HFFc6 (cell line): ENCODE measurements at places on chromosomes 3 and 15. TPM values are rescaled to one million over a fixed set of nuclear protein-coding genes. Genes with fewer than 3 reads are reported as not detected.

FANCD2OS gene
- total RNA-seq: not detected in 3 replicates

PEX5L gene
- 0.09 to 0.15 TPM in 2 of 3 replicates, not detected in the other for total RNA-seq

NR1D2 gene
- total RNA-seq: 36.0 and 39.7 TPM in 2 replicates

DNA sequence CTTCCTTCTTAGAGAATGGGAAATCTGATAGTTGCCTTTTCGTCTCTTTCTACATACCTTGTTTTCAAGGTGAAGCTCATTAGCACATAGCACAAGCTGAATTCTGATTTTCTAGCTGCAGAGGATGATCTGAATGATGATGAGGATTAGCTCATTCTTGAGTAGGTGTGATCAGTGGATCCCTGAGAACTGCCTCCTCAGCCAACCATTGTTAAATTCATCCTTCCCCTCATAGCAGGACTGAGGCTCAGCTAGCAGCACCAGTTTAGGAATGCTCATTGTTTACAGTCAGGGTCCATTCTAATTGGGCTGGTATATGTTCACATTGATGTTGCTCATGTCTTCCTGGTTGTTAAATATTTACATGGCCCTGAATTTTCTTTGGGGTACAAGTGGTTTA lies 299.9 kb upstream of the MME start:
- no peak overlapping the region for H3K4me3 ChIP-seq
- H3K4me1 ChIP-seq: peaks cover 6% of the 10 kb centered on the region
- DNase-seq: no peak
- peaks cover 4% of the 10 kb centered on the region for H3K27me3 ChIP-seq
- no peaks in the 10 kb centered on the region for H3K36me3 ChIP-seq

DNA sequence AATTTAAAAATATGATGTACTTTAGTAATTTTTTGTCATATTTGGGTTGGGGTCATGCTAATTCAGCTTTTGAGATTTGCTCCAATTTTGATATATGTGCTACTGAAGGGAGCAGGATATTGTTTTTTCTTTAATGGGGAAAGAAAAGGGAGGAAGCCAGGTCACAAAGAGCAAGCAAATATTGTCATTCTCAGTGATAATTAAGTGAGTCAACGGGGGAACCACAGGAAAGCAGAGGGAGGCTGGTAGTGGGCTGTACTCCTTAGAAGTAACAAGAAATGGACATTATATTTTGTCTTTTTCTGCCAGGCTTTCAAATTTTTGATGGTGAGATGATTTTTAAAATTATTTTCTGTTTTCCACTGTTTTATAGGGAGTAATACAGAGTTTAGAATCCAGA lies 45.6 kb upstream of the NMD3 start:
- no peaks in the 10 kb centered on the region for H3K27me3 ChIP-seq
- H3K27ac ChIP-seq: no peak overlapping the region
- no peak for DNase-seq
- no peak overlapping the region for H3K4me3 ChIP-seq
- no peaks in the 10 kb centered on the region for H3K36me3 ChIP-seq
